ENCODE measurements at places on chromosomes 5 and 9.

DNA sequence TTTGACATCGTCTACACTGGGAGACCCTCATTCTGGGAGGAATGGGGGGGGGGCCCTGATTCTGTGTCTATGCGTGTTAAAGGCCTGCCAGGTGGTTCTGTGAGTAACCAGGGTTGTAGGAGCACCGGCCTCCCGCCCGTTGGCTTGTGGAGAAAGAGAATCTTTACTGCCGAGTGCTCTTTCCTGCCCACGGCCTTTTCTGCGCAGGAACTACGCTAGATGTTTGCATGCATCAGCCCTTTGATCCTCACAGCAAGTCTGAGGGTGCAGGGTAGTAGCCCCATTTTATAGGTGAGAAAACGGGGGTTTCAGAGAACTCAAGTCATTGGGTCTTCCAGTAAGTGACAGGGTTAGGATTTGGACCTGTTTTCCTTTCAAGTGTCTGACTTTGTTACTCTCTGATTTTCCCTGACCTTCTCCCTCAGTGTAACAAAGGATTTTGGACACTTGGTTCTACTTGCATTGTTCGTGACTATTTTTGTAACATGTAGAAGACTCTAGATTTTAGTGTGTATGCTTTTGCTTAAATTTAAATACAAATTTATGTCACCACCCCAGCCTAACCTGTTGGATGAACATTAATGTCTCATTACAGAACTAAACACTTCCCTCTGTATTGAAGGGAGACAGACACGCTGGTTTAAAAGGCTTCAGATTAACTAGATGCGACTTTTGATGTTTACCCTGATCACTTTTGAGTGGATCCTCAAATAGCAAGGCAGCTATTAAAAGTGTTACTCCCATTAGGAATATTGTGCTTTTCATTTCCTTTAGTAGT, 22.0 kb downstream of the MAST4 start:
- no peak for DNase-seq

GRCh38 chr9:124664143-124664542, 107.0 kb downstream of the NR6A1 start:
- DNase-seq: no peak

DNA sequence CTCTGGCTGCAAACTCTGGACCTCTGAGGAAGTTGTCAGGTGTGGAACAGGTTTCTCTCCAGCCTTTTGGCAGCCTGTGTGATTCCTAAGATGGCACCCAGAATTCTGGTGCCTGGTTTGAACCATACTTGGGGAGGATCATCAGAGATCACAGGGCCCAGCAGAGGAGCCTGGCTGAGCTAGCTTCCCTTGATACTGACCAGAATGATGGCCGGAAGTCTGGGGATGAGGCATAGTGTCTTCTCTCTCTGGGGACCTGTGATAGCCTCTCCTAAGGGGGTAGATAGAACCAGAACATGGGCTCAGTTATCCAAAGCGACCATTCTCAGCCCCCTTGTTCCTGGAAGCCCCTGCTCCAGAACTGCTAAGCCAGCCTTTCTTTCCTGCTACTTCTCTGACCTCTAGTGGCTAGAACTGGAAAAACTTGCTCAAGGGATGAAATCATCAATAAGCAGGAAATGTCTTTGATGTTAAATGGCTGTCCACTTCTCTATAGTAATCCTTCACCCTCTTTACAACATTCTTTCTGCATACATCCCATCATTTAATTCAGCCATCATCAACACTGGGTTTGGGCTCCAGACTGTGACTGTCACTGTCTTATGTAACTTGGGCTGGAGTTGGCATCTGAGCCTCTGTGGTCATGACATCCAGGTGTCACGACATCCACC, 55.1 kb downstream of the C9orf152 start:
- peak; percentile 48 for DNase-seq

GRCh38 chr9:98523231-98523901, 185.4 kb downstream of the GABBR2 start:
- DNase-seq: no peak

DNA sequence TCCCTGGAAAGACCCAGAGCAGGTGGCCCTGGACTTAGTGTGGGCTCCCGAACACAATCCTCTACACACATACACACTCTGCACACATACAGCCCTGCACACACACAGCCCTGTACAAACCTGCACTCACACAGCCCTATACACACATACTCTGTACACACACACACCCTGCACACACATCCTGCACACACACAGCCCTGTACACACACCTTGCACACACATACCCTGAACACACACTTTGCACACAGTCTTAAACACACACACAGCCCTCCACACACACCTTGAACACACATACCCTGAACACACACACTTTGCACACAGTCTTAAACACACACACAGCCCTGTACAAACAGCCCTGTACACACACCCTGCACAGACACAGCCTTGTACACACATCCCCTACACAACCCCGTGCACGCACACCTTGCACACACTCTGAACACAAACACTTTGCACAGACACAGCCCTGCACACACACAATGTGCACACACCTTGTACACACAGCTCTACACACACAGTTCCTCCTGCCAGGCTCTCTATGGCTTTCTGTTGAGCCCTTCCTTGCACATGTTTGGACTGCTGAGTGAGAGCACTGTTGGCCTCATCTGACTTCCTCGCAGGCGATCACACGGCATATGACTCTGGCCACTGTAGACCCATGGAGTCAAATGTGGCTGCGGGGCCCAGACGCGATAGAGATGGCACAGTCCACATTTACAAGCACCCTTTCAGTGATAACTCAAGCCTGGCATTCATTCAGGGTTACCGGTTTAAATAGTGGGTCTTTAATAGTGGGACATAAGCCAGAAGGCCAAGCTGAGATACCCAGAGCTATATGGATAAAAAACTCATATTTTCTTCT, 245.7 kb upstream of the IRX1 start:
- no peak for DNase-seq

- peak; percentile 53 for DNase-seq
Measured at GRCh38 chr5:40572391-40572790, 107.3 kb upstream of the PTGER4 start.

- DNase-seq: no peak
Measured at GRCh38 chr5:7845557-7845956, 5.4 kb downstream of the CFAP90 start.

- DNase-seq: no peak
Measured at GRCh38 chr5:109404428-109404960, 5.3 kb downstream of the PJA2 start.

All from lung (tissue), 17 donors.